ENCODE measurements at places on chromosomes 5 and 9.

- no peak for DNase-seq
Measured at GRCh38 chr5:147616421-147616820, 106.6 kb upstream of the DPYSL3 start.

DNA sequence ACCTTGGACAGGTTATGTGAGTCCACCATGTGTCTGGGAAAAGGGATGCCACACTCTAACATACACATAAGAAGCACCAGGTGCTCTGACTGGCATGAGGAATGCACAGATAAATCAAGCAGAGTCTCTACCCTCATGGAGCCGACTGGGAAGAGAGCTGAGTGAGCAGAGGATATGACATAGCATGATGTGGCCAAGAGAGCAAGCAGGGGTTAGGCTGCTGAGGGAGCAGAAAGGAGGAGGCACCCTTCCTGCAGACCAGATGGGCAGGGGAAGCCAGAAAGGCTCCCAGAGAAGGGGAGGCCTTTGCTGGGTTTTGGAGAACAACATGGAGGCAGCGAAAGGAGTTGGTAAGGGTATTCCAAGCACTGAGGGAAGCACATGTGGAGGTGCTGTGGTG, 223.1 kb downstream of the GNA14 start:
- DNase-seq = no peak

DNA sequence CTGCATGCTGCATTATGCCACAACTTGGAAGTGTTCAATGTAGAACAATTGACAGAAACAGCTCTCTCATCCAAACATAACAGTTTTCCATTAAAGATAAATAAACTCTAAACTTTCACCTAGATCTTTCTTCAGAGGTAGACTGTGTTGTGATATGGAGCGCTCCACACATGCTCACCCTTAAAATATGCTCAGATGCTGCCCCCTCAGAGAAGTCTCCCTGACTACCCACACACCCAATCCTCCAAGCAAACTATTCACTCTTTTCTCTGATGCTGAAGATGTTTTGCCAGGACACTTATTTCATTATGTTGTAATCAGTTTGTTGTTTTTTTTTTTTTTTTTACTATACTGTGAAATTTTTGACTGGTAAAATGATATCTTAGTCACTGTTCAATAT, 206.6 kb upstream of the RASA1 start:
- DNase-seq = no peak

- DNase-seq = no peak
Measured at GRCh38 chr5:2011481-2012411, 129.0 kb upstream of the IRX4 start.

DNA sequence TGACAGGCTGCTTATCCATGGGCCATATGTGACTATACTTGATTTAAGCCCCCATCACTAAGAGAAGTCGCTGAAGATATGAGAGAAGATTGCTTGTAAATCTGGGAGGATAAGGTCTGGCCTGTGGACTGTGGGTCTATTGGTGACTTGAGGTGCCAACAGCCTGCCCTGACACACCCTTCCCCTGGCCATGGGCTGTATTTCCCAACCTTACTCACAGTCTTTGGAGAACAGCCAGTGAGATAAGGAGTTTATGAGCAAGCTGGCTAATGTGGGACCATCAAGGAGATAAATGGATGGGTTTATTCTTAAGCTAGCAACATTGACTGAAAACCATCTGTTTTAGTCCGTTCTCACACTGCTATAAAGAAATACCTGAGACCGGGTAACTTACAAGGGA, 231.3 kb downstream of the ZSWIM6 start:
- DNase-seq = no peak

- DNase-seq = no peak
Measured at GRCh38 chr9:93397661-93398373, 53.7 kb upstream of the FAM120A start.

DNA sequence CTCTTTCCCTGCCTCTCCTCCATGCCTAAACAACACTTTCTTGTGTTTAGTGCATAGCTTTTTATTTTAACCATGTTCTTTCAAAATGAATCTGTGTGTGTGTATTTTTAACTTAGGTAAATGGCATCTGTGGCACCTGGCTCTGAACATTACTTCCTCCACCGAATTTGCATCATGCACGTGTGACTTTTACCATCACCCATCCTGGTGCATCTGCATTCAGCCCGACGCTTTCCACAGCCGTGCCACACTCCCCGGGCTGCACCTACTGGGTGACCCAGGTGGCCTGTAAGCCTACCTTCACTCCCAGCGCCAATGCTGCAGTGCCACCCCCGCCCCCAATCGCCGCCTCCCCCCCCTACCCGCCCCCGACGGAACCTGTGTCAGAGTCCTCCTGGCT, 12.7 kb upstream of the FCN1 start:
- DNase-seq = no peak

GRCh38 chr9:80076162-80076561, 504.4 kb downstream of the TLE4 start:
- no peak for DNase-seq

- no peak for DNase-seq
Measured at GRCh38 chr9:76082057-76082456, 191.6 kb downstream of the PCSK5 start.

- no peak for DNase-seq
Measured at GRCh38 chr9:88072831-88073375, 65.4 kb downstream of the SPATA31C2 start.
